ENCODE measurements at places on chromosomes 11 and 22. TPM values are rescaled to one million over a fixed set of nuclear protein-coding genes. Genes with fewer than 3 reads are reported as not detected.

DNA sequence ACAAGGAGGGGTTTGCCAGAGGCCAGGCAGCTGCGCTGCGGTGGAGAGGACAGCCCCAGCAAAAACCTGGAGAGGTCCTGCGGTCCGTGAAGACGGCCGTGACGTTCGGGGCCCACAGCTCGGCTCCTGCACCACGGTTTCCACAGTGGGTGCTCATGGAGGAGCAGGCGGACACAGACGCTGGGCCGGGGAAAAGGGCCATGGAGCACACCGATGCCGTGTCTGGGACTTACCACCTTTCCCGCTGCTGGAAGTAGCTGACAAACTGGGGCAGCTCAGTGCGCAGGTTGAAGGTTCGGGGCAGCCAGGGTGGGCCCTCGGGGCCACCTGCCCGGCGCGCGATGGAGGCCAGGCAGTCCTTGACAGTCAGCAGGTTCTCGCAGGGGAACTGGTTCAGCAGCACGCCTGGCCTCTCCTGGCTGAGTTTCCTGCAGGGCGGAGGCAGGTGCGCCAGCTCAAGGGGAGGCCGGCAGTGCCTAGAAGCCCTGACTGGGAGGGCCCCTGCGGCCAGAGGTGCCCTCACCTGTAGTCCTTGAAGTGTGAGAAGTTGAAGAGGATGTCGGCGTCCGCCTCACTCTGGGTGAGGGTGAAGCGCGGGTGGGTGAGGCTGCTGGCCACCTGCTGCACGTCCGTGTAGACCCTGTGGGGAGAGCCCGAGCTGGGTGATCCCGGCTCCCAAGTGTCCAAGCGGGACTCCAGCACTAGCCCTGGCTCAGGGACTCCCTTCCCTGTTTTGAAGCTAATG, 12.8 kb downstream of the TTLL12 start:
- DNase-seq, result no peak

POU2AF1 gene
- total RNA-seq, result 3.6 TPM

DNA sequence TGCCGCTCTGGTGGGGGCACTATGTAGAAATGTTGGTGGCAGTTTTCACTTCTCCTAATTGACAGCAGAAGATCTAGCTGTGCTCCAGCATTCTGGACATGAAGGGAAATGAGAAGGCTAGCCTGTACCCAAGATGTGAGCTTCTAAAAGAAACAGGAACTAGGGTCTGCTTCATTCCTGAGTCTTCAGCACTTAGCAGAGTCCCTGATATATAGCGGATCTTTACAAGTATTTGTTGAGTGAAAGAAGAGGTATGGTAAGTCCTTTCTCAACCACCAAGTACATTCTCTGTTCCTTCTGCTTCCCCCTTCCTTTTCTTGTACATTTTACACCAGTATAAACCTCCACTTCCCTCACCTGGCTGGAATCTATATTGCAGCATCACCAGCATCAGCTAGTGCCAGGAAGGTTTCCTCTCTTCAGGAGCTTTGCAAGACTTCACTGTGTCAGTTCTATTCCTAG, 408.3 kb upstream of the CADM1 start:
- no peak for DNase-seq

PGM2L1 gene
- 5.9 TPM for total RNA-seq

- DNase-seq, result no peak
Observed at GRCh38 chr11:36373016-36374010, 77.2 kb downstream of the PRR5L start.

- DNase-seq, result no peak
Observed at GRCh38 chr11:47131136-47131535, 45.5 kb downstream of the ARFGAP2 start.

SORL1 gene
- total RNA-seq, result 64.6 TPM

GRCh38 chr11:124788521-124788920, 11.7 kb downstream of the MSANTD2 start:
- DNase-seq, result no peak

- no peak for DNase-seq
Observed at GRCh38 chr11:80122211-80122610, 681.4 kb upstream of the TENM4 start.

GRCh38 chr11:78046486-78046854, 17.2 kb upstream of the THRSP start:
- no peak for DNase-seq

CLDN5 gene
- total RNA-seq, result not detected

SYTL2 gene
- 11.2 TPM for total RNA-seq

DNA sequence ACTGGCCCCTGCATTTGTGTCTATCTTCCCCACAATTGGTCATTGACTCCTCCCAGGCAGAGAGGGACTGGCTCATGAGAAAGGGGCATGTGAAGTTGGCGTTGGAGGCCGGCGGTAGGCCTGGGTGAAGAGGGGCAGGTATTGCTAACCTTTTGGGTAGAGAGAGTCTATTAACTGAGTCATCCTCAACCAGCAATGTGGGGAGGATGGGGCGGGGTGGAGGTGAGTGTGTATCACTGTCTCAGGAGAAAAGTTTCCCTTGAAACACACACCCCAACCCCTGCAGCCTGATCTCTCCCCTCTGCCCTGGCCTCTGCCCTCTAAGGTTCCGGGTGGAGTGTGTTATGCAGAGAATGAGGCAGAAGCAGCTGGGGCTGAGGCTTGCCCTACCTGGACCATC, 60.1 kb upstream of the PHF21B start:
- DNase-seq, result peak; percentile 71

GRCh38 chr22:39319284-39320022, at the start of gene RPL3:
TSS of gene RPL3 (minus strand) at chr22:39319623. CDS start at chr22:39319597, 26 bp downstream.
- peak; percentile 96 for DNase-seq

OR6A2 gene
- total RNA-seq, result 0.16 TPM

GRCh38 chr11:77196961-77197360, 68.9 kb downstream of the MYO7A start:
- no peak for DNase-seq

- DNase-seq, result no peak
Observed at GRCh38 chr11:123292647-123293046, 97.6 kb upstream of the CLMP start.

DNA sequence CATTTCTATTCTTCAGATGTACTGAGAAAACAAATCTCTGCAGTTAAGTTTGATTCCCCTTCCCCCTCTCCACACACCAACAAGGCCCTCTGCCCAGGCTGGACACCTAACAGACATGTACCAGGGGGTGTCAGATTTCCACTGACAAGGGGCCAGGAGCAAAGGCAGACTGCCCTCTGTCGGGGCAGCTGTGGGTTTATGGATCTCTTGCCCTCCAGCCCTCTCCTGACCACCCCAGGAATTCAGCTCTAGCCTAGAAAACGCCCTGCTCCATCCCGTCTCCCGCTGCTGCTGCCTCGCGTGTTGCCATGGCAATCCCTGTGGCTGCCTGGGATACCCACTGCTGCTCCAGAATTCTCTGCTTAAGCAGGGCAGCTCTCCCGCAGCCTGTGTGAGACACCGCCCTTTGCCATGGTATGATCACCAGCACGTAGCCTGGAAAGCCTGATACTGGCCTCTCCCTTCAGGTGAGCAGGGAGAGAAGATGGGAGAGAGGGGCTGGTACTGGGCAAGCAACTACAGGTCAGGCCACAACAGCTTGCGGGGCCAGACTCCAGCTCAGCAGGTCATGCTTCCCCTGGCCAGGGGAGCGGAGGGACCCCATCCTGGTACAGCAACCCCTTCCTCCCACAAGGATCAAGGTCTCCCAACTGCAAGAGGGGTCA, 41.6 kb downstream of the BUD13 start:
- no peak for DNase-seq

CECR2 gene
- 0.16 TPM for total RNA-seq

GRCh38 chr22:38398609-38399461, 56.2 kb downstream of the KCNJ4 start:
- DNase-seq, result peak; percentile 86

- no peak for DNase-seq
Observed at GRCh38 chr11:104765401-104766095, 132.7 kb downstream of the CASP12 start.

DNA sequence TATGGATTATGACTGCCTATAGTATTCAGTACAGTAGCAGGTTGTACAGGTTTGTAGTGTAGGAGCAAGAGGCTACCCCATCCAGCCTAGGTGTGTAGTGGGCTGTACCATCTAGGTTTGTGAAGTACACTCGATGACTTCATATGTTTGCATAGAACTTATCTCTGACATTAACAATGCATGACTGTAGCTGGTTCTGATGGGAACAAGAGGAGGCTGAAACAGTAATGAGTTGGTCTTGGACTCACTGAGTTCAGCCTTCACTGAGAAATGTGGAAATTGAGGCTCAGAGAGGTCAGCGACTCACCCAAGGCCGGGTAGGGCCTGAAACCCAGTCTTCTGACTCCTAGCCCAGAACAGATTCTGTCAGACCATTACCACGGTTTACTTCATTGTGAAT, 13.0 kb downstream of the MYO7A start:
- no peak for DNase-seq

NXPE2 gene
- not detected for total RNA-seq

GRCh38 chr11:16669799-16670415, 68.5 kb upstream of the C11orf58 start:
- DNase-seq, result no peak

DNA sequence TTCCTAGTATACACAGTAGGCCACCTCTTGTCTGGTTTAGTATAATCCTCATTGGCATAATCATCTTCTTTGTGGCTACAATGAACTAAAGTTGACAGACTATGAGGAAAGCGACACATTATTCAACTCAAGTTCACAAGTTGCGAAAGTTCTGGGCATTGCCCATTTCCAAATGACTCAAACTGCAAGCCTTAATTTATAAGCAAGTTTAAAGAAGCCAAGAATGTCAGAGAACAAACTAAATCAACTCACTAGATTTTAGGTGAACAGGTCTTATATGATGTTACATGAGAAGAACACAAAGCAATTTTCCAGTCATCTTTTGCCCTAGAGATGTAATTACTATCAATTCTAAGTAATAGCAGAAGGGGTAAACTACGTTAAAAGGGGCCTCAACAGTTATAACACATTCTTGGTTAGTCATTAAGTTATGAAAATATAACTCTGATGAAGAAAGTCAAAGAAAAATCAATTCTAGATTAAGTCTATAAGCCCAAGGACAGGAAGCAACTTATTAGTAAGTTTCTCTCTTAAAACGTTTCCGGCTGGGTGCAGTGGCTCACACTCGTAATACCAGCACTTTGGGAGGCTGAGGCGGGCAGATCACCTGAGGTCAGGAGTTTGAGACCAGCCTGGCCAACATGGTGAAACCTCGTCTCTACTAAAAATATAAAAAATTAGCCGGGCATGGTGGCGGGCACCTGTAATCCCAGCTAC, 21.5 kb downstream of the PICALM start:
- peak; percentile 76 for DNase-seq

DNA sequence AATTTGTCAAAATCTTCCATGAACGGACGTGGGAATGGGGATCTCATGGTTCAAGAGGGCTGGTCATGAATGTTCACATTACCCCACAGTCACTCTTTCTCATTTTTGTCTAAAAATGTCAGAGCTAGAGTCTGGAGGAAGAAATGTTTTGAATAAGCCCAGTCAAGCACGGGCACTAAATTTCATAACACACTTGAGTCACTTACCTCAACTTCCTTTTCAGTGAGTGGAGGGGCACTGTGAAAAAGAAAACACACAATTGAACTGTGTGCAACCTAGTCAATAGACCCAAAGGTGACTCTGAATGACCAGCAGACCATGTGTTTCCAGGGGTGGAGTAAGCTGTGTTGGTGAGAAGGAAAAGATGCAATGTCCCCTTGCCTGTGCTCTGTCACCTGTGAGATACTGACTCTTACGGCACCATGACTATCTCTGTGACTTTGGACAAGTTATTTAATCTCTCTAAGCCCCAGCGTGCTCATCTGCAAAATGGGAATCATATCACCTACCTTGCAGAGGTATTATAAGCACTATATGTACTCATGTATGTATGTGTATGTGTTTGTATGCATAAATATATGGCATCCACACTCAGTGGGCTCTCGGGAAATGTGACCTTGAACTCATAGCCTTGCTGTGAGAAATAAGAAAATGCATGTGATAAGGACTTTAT, 38.2 kb upstream of the LYVE1 start:
- DNase-seq, result no peak

DNA sequence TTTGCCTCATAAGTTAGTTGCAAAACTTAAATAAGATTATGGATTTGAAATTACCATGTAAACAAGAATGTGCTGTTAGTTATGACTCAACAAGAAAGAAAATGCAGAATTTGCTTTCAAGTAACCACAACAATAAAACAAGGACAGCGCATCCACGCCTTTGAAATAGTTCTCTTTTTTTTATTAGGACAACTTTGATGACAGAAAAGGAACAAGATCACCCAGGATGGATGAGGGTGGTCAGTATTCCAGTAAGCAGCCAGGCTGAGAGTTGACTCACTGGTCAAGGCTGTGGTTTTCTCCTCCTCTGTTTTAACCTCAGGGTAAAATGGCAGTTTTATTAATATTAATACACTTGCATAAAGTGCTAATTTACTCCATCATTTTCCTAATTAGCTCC, 544.4 kb downstream of the OPCML start:
- DNase-seq, result no peak

DNA sequence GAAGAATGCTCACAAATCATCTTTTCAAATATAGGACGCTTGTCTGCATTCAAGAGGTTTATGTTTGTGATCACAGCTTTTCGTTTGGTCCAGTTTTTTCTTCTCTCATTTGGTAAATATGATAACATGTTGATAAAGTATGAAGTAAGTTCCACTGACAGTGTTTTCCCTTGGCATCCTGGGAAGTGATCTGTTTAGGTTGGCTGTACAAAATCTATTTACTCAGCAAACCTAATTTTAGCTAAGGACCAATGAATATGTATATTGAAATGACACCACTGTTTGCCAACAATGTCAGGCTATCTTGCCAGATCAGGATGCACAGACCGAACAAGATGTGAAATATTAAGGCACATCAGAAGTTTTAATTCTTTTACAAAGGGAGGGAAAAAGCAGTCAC, 1230.8 kb downstream of the LRRC4C start:
- no peak for DNase-seq

MMP7 gene
- total RNA-seq, result not detected

DNA sequence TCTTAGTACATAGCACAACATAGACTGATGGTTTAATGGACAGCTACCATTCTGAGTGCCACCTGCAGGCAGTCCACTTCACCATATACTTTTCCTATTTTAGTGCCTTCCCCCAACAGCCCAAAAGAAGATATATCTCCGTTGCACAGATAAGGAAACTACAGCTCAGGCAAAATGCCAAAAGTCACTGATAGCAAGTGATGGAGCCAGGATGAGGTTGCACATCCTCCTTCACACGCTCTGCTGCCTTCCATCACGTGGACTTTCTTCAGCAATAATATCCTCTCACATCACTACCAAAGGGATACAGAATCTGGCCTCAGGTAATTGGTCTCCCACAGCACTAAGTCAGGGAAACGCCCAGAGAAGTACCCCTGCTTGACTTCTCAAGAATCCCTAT, 7.5 kb downstream of the TCF20 start:
- DNase-seq, result no peak

DNA sequence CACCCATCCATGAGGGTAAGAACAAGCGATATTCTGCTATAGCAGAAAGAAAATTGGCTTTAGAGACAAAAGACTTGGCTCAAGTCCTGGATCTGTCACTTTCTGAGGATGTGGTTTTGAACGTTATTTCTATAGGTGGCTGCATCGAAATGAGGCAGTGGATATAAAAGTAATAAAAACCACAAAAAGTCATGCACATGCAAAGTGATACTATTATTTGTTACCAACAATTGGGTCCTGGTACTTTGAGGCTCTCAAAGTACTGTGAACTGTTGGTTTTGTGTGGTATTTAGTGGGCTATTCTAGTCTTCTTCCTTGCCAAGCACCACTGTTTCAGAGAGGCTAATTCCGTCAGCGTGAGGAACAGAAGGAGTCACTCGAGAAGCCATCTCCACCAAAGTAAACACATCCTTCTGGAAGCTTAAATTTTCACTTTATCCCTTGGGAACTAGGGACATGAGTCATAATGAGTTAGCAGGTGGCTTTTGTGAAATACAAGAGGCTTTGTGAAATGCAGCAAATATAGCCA, 13.1 kb downstream of the UBASH3B start:
- DNase-seq, result peak; percentile 33

Measured in activated CD8-positive, alpha-beta T cell treated with anti-CD3 and anti-CD28 coated beads for 36 hours (primary cell).